Fibroblast of skin of left quadriceps (primary cell): ENCODE measurements at places on chromosomes 3 and 15.

DNA sequence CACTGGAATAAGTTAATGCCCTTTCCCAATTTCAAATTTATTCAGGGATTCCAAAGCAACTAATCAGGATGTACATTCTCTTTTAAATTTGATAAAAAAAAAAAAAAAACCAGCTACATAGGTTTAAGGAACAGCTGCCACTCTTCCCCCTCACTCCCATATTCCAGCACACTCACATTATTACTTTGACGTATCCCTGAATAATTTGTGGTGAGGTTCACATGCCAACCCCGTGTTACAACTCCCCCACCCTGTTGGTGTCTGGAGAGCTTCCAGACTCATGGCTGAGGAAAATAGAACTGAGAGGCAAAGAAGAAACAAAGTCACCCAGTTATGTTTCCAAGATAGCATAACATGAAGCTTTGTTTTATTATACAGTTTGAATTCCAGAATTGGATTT is 300.5 kb upstream of the MME start:
- DNase-seq, result peak; percentile 61

- no peak for DNase-seq
These were observed 229.7 kb upstream of the TBL1XR1 start for GRCh38 chr3:177426878-177427495.

DNA sequence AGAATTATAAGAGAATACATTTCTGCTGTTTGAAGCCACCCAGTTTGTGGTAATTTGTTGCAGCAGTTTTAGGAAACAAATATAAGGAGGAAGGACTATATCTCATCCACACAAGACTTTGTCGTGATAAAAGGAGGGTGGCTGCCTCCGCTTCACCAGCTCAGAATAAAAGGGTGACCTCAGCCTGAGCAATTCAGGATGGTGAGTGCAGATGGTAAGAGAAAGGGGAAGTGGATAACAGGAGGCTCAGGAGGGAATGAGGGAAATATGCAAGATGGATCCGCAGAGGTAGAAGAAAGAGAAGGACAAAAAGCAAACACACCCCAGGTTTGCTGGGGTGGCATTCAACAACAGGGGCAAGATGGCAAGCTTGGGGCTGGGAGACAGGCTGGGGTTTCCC is 108.1 kb upstream of the TNFAIP8L3 start:
- no peak for DNase-seq

GRCh38 chr3:98763076-98763475 is at the start of gene ST3GAL6:
Gene ST3GAL6, plus strand, starts transcription at chr3:98763340. Its CDS starts 5,101 bp downstream, at chr3:98768441.
- DNase-seq, result no peak

DNA sequence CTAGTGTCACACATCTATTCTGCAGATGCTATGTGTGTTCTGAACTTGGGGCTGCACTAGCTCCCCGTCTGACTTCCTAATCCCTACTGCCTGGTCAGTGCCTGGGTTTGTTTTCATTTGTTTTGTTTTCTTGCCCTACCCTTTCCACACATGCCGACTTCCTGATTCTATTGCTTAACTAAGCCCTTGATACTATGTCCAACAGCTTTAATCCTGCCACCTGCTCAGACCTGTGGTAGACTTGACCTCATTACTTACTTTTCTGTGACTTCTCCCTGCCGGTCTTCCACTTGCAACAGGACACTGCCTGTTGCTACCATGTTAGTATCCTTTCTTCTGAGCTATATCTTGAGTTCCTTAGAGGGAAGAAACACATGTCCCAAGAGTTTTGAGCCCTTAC is 39.3 kb upstream of the CEMIP start:
- no peak for DNase-seq

DNA sequence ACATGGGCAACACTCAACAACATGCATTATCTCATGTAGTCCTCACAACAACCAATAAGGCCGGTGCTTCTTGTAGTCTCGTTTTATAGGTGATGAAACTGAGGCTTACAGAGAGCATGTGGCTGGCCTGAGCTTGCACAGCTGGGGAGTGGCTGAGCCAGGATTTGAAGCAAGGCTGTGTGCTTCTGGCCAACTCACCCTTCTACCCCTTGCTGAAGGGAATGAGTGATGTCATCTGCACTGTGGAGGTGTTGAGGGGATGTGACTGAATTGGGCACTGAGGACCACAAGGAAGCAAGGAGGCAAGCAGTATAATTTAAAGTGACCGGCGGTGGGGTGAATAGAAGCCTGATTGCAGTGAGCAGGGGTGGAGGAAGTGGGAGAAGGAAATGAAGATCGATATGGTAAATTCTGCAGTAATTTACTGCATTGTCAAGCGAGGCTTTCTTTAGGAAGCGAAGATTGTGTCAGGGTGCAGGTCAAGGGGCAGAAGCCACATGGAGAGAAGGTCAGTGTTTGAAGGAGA is 62.3 kb downstream of the MINAR1 start:
- no peak for DNase-seq

DNA sequence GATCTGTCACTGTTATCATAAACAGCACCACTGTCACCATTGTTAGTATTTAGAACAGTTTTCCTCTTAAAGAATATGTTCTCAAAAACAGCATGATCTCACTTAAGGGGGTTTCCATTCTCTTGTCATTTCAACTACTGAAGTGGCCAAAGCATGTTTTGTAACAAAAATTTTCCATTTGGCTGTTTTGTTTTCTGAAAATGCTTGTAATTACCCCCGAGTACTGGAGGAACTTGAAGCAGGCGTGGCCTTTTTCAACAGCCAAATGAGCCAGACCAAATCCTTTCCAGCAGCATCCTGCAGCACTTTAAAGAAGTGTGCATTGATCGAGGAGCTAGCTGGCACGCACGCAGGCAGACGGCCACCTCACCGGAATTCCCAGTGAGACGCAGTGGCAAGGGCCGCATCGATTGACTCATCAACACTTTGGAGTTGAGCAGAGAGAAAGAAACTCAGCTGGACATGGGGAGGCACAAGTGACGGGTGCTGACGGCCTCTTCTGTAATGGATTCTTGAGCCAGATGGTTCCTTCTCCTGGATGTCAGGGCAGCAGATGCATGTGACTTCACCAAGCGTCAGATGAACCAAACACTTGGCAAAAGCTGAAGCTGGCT is 234.3 kb upstream of the IGF1R start:
- DNase-seq, result no peak

GRCh38 chr3:109943181-109943580 is 605.8 kb upstream of the DPPA4 start:
- peak; percentile 49 for DNase-seq

DNA sequence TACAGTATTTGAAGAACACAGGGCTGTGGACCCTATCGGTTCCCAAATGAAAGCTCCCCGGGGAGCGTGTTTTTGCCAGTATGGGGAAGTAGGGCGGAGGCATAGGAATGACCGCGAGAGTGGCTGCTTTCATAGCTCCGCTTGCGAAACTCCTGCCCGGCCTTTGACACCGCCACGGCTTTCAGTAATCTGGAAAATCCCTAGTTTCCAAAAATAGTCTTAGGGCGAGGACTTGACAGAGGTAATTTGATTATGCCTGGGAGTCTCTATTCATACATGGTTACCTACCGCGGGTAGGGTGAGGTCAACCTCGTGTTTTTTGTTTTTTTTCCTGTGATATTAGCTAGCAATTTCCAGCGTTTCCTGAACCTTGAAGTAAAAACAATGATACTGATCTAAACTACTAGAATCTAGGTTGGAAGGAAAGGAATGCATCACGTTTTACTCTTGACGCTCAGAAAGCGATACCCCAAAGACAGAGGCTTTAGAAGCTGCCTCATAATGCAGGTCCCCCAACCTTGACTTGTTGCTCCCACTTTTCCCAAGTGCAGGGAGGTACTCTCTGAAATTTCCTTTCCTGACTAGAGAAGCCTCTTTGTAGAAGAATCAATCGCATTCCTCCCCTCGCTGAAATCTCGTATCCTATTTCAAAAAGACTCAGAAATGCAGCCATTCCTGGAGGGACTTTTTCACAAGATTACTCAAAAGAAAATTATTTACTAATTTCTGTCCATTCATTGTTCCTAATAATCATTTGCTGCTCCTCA is 894 bp upstream of the CCNL1 start:
- peak; percentile 76 for DNase-seq

DNA sequence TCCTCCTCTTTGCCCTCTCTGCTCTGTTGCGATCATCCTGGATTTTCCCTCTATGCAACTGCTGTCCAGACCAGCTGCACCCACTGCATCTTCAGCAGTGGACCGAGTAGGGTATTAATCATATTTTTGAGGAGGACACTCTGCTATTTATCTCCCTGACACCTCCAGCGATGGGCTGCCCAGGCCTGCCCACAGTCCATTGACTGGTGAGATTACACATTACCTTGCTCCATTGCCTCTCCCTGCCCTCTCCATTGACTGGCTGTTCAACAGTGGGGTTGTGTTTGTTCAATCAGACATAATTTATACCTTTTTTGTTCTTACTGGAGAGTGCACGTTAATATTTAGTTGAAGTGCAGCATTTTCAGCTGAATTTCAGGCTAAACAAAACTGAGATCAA is 559.3 kb upstream of the ARRDC4 start:
- no peak for DNase-seq

DNA sequence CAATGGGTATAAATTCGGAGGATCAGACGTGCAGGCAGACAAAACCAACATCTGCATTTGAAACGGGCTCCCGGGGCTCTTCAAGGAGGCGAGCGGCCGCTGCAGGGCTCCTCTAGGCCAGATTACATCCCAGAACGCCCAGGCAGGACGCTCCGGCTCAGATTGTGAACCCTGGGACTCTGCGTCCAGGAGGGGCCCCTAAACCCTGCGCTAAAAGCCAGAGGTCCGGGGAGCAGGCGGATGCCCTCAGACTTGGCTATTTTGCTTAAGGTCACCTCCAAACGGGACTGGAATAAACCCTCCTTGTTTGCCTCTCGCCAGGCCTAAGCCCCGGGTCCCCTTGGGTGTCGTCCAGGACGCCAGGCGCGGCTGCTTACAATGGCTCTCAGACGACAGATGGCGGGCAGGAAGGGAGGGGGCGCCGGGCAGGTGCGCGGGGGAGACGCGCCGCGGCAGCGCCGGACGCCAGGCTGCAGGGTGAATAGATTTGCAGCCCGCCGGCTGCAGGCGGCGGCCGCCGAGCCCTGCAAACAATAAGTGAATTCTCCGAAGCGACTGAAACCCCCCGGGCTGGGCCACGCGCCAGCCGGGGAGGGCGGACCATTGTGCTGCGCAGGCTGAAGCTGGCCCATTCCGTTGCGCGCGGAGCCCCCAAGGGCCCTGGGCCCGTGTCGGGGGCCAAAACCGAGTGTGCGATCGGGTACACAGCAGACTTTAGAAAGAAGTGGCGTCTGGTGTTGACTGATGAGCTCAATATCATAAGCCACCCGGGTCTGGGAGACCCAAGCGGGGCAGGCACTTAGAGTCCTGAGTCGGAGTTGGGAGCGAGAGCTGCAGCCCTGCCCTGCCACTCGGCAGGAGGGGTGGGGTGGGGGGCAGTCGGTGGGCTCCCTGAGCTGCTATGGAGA is 32.3 kb upstream of the AMOTL2 start:
- DNase-seq, result no peak

- no peak for DNase-seq
These were observed 2.8 kb upstream of the GNAI2 start for GRCh38 chr3:50233176-50233575.

DNA sequence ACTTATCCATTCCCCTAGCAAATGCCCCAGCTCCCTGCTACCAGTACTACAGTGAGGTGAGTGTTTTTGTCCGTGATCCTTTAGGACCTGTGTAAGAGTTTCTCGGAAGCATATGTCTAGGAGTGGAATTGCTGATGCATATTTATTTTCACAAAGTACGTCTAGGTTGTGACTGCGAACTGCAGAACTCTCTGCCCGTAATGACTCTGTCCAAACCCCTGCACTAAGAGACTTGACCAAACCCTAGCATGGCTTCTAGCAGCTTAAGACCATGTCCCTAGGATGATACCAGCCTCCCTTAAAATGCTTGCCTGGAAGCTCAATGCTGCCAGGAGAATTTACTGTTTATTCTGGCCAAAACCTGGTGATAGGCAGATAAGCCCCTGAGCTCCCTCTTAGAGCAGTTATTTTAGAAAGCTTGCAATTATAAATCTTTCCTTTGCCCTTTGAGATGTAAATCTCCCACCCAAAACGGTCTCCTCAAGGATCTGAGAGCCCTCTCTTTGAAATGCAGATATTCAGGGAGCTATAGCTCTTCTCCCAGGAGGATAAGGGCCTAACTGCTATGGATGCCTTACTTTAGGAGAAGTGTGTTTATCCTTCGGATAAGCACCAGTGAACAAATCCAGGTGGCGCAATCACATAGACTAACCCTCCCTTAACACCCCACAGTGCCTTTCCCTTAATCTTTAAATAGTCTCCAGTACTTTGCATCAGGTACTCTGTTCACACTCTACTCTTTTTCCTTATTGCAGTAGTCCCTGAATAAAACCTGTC is 14.7 kb upstream of the CA12 start:
- DNase-seq, result no peak

GRCh38 chr3:127388427-127388826 is 100.6 kb upstream of the PRR20G start:
- DNase-seq, result no peak

GRCh38 chr15:77040673-77041072 is 30.2 kb downstream of the TSPAN3 start:
- DNase-seq, result no peak

- DNase-seq, result no peak
These were observed 72.4 kb upstream of the RAP2B start for GRCh38 chr3:153089620-153090019.

DNA sequence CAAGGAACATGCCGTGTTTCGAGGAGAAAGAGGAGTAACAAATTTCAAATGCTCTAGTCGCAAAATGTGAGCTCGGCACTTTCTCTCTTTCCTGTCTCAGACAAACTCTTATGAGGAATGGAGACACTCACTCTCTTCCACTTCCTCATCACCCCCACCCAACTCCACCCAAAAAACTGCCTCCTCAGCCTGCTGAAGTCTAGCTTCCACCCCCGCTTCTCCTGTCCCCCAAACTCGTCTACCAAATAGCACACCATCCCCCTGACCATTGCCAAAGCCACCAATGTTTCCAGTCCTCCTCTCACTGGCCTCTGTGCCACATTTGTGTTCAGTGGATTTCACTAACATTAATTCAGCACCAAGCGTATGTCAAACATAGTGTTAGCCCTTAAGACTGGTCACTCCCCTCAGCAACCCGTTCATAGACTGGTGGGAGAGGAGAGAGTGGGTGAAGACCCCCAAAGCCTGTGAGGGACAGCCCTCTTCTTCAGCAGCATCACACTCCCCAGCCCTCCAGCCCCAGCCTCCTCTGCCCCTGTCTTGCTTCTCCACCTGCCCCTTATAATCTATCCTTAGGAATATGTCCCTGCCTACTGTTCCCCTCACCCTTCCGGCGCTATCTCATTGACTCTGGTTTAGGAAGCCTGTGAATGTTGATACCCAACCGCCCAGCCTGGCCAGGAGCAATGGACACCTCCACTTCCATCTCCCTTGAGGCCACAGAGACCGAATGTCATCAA is 77.3 kb downstream of the FAM174B start:
- no peak for DNase-seq

- no peak for DNase-seq
These were observed 15.2 kb upstream of the ITGA11 start for GRCh38 chr15:68447209-68447608.

DNA sequence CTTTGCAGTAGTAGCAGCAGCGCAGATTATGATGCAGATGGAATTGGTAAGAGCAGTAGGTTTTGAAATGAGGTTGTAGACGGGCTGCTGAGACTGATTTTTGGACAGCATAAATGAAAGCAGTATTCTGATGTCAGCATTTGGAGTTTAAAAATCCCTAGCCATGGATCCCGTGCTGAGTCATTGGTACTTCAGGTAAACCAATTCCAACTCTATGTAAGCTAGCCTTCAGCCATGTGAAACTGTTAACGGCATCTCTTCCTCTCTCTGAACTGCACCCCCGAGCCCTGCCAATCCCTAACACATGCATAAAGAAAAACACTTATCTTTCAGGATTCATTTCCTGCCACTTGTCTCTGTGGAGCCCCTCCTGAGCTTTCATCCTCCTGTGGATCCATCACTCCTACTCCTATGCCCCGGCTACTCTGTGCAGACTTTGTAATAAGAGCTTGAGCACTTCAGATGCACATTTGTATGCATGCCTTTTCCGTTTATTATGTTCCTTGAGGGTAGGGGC is 119.0 kb downstream of the AKAP13 start:
- no peak for DNase-seq
